SHP77 (cell line): ENCODE measurements at places on chromosomes 11 and 22.
A peak's percentile ranks its signal among the peaks of the same experiment; 100 is the strongest.

GRCh38 chr11:83127310-83127637, 29.7 kb upstream of the PCF11 start:
- DNase-seq, result no peak

GRCh38 chr11:118071416-118072030, 5.4 kb upstream of the TMPRSS4 start:
- no peak for DNase-seq

DNA sequence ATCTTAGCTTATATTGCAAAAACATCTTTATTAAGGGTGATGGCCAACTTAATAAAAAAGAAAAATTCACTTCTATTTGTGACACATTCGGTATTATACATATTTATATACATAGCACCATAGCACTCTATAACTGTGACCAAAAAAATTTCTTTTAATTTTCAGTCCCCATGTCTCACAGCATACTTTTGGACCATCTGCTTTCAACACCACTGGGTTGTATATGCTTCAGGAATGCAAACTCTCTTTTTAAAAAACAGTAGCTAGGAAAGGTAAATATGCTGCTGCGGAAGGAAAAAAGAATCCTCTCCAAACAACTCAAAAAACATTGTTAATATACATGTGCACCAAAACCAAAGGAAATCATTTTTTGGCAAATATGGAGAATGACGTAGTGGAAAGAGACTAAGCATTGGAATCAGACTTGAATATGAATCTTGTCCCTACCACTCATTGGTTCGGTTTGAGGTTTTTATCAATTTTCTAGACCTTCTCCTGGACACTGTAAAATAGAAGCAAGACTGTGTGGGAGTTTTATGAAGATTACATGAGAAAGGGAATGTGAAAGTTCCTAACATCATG, 227.9 kb downstream of the BLID start:
- DNase-seq, result no peak

DNA sequence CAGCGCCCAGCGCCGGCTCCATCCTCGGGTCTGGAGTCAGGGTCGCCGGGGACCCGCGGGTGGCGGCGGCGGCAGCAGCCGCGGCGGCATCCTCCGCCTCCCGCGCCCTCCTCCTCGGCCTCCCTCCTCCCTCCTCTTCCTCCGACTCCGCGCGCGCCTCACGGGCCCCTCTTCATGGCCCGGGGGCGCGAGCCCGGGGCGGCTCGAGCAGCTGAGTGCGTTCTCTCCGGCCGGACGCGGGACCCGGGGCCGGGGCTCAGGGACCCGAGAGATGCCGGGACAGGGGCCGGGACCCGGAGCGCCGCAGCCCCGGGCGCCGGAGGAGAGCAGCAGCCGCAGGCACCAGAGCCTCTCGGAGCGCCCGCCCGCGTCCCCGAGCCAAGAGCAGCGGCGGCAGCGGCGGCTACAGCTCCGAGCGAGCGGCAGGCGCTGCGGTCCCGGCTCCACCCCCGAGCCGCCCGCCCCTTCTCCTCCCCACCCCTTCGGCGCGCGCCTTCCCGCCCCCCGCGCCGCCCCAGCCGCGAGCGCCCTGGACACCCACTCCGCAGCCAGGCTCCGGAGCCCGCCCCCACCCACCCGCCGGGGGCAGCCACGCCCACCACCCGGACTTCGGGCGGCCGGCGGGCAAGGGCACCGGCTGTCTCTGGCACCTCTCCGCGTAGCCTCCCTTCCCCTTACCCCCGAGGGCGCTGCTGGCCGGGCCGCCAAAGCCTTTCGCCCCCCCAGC, at the start of gene CHST1:
CHST1 (minus strand) TSS at position 417 of the 727 bp plus-strand sequence. CDS start 14,699 bp downstream, outside the sequence.
- no peak for DNase-seq

GRCh38 chr22:29806196-29806595, 31.9 kb downstream of the ASCC2 start:
- no peak for DNase-seq

GRCh38 chr11:104169091-104169490, 5.1 kb upstream of the PDGFD start:
- no peak for DNase-seq

GRCh38 chr11:72350752-72351151, 83.6 kb downstream of the CLPB start:
- no peak for DNase-seq

GRCh38 chr11:16853859-16854258, 115.4 kb downstream of the C11orf58 start:
- no peak for DNase-seq

DNA sequence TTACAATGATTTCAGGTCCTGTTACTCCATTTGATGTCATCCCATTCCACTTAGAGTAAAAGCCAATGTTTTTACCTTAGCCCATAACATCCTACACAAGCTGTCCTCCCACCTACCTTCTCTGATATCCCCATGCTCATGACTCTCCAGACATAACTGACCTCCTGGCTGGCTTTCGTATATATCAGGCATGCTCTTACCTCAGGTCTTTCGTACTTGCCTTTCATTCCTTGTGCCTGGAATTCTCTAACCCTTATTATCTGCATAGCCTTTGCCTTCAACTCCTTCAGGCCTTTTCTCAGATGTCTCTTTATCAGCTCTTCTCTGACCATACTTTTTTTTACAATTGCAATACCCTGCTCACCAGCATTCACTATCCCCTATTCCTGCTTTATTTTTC, 10.3 kb upstream of the CYB5R2 start:
- DNase-seq, result no peak

- DNase-seq, result no peak
These were observed 9.2 kb downstream of the SIPA1 start for GRCh38 chr11:65646958-65647701.

GRCh38 chr22:35766654-35767580, 49.2 kb downstream of the APOL5 start:
- DNase-seq, result no peak

- DNase-seq, result no peak
These were observed 879.4 kb upstream of the TENM4 start for GRCh38 chr11:80320226-80320625.

DNA sequence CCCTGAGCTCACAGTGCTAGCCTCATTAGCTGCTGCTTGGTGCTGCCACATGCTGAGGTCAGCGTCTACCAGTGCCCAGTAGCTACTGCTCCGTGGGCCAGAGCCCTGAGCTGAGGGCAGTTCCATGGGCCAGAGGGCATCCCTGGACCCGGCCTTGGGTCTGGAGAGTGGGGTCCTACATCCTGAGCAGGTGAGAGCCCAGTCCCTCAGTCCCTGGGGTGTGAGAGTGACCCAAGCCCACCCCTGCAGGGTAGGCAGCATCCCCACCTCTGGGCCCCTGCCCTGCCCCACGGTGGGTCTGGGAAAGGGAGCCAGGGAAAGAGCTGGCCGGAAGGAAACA, 9.8 kb downstream of the LMNTD2 start:
- DNase-seq, result no peak

DNA sequence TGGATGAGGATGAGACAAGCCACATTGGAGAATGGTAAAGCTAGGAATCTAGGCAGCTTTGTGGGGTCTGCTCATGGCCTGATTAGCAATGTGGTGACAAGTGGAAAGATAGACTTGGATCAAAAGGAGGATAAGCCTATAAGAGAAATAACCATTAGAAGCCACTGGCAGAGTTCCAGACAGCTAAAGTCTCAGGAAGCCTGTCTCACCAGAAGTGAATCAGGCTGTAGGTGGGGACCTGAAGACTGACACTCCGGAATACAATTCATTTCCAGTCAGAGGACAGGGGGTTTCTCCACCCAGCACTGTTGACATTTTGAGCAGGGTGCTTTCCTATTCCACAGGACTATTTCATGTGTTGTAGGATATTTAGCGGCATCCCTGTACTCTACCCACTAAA, 129.7 kb downstream of the ARHGAP42 start:
- no peak for DNase-seq

DNA sequence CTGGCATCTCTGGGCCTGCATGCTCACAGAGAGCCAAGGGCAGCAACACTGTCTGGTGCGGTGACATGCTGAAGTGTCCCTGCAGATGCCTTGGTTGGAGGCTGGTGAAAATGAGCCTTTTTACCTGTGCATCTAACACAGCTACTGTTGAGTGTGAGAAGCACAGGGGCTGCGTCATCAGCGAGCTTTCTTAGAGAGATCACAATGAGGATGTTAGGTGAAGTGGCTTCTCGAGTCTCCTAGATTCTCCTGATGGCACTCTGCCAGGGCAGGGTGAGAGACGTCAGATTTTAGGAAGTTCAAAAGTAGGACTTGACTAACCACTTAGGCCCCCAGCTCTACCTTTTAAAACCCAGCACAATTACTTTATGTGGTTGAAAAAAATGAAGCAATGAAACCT, 3.6 kb upstream of the SLC15A3 start:
- DNase-seq, result no peak

DNA sequence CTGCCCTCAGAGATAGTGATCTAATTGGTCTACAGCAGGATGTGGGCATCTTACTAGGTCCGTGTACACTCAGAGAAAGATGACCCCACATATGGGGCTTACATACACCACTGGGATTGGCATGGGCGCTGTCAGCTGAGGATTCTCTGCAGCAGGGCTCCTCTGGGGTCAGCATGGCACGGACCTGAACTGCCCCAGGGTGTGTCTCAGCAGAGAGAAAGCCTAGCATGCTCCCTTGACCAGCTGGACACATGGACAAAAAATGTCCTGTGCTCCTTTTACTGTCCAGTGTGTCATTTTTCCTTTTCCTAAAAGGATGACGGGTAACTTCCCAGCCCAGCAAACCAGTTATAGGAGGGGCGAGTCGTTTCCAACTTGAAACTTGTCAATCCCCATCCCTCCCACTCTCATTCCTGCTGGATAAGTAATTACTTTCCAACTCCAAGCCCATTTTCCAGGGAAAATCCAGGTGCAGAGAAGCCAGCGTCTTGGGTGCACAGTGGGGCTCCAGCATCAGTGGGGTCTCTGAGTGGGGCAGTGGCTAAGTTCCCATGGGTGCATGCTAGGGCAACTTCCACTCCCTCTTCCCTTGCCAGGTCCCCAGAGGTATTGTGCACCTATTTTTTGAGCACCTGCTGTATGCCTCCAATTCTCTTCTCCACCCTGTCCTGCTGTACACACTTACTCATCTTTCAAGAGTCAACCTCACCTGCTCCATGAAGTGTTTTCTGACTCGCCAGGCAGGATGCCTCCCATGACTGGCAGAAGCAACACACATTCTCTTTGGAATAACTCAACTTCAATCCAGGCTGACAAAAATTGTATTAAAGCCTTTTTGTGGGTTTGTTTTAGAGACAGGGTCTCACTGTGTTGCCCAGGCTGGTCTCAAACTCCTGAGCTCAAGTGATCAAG, 5.0 kb downstream of the VSTM5 start:
- no peak for DNase-seq

DNA sequence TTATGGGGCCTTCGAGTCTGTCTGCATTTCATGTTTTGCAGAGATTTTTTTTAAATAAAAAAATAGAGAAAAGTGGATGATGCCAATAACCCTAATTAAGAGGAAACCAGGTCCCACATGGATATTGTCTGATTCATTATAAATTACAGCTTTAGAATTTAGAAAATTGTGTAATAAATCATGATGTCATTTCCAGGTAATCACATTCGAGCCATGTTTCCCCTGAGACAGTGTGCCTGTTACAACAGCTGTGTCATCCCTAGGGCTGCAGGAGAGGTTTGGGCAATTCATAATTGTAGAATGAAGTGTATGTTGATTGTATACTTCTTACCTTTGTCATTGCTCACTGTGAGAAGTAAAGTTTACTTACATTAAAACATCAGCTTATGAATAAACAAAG, 38.3 kb downstream of the NCAM1 start:
- peak; percentile 34 for DNase-seq
